Right renal pelvis (tissue), 4 donors: ENCODE measurements at places on chromosomes 16 and 17. TPM values are rescaled to one million over a fixed set of nuclear protein-coding genes. Genes with fewer than 3 reads are reported as not detected.

DNA sequence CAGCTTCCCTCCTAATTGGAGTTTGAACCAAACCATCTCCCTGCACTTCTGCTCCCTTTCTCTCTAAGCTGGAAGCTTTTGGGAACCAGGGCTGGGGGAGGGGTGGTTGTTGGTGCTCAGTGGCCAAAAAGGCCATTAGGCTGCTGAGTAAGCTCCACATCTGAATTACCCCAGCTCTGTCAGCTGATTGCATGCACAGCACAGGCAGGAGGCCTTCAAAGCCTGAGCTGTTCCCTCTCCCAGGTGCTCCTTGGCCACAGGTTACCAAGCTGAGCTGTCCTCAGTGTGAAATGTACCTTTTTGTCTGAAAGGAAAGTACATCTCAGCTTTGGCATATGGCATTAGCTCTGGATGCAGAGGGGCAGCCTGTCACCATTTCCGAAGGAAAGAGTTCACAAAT is 6.2 kb upstream of the TBKBP1 start:
- no peak for DNase-seq

- no peak for DNase-seq
Measured at GRCh38 chr16:2335286-2335895, 5.1 kb downstream of the ABCA3 start.

DNA sequence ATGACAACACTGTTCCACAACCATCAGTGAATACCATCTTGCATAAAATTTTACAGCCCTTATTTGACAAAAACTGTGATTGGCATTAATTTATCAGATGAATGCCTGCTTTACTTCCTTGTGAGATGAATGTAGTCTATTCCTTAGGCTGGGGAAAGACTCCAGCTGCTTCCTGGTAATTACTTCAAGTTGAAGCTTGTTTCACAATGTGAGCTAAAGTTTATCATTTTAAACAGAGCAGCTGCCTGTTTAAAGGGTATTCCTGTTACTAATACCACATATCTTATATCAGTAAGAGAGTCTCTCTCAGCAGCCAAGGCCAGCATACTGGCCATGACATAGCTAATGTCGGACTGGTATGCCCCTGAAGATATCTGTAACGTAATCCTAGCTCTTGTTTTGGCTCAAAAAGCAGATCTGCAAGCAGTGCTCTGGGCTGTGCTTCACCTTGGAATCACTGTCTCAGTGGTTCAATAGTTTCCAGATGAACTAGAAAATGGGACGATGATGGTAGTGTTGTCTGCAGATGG is 13.2 kb upstream of the ARL2BP start:
- DNase-seq = no peak

DNA sequence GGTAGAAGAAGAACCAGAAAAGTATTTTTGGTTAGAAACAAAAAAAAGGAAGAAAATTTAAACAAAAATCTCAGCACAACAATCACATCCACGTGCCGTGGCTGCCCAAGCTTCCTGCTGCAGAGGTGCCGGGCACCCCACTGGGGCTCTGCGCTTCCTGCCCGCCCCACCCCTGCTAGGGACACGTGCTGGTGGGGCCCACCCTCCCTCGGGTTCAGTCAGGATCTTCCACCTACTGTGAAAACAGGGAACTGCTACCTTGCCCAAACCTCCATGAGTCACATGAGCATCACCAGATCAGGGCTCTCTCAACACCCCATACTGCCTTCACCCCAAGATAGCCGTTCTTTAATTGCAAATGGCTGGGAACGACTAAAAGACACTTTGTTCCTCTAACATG is 24.4 kb upstream of the CYTH1 start:
- DNase-seq = no peak

DNA sequence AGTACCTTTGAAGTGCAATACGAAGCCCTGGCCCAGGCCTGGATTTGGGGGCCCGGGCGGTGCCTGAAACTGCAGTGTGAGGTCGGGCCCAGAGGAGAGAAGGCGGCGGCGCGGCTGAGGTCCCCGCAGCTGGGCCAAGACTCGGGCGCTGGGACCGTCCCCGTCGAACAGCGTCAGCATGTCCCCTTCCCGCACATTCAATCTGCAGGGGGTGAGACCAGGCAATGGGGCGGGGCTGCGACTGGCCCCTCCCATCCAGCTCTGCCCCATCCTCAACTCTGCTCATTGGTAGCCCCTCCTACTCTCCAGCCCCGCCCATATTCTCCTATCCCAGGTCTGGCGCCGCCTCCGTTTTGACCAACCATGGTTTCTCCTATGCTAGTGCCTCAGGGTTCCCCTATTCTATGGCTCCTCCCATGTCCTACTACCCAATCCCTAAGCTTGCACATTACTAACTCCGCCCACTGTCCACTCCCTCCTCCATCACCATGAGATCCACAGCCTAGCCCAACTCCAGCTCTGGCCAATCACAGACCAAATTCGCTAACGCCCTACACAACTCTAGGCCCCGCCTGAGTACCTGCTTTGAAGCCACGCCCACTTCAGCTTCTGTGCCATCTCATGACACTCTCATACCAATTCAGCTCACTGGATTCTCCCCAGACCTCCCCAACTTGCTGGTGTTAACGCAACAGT is 14.4 kb upstream of the CDIPT start:
- no peak for DNase-seq

DNA sequence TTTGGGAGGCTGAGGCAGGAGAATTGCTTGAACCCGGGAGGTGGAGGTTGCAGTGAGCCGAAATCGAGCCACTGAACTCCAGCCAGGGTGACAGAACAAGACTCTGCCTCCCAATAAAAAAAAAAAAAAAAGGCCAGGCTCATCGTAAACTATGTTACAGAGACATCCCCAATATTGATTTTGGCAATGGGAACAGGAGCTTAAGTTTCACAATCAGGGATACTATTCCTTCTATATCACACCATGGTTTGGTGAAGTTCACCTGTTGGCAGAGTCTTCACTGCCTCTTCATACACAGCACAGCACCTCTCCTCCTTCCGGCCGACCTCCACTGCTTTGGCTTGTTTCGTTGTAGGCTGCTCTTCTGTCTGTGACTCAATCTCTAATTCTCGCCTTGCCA is 21.2 kb downstream of the UTP6 start:
- DNase-seq = no peak

DNA sequence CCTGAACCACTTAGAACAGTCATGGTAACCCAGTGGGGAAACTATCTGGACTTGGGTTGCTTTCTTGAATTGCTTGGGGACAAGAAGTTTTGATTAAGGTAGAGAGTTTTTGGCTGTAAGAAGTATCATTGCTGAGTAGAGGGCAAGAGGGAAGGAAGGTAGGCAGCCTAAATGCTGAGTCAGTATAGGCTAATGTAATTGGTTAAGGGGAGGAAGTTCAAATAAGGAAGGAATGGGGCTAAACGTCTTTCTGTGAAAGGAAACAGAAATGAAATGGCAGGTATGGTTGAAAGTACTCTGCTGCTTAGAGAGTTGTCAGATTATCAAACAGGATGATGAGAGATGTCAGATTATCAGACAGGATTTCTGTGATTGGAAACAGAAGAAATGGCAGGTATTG is 20.3 kb downstream of the KPNB1 start:
- DNase-seq = no peak

DNA sequence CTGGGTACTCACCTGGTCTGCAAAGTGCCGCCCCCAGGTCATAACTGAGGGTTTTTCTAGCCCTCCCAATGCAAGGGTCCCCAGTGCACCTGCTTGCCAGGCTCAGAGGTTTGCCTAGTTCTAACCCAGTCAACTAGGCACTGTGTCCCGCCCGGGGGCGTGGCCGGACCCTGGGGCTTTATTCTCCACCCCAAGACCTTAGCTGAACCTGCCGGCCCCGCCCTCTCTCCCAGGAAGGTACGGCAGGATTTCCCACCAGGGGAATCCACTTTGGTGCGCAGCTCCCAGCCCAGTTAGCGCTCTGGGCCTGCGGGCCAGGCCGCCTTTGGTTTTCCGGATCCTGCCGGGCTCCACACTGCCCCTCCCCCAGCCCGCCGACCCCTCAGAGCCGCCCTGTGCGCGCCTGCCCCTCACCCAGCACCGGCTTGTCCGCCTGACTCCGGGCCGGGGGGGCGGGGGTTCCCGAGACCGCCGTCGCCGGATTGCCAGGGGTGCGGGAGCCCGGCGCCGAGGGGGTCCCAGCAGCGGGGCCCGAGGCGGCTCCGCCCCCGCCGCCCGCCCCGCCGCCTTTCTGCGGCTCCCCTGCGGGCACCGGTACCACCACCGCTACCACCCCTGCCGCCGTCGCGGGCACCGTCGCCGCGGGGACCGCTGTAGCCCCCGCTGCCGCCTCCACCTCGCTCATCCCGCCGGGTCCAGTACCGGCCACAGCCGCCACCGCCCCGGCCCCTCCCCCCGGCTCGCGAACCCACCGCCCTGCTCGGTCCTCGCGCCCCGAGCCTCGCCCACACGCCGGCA is 424 bp downstream of the YBX2 start:
- no peak for DNase-seq

GRCh38 chr16:23407436-23408127 is 45.4 kb downstream of the COG7 start:
- no peak for DNase-seq

GRCh38 chr17:2438823-2439222 is 38.0 kb upstream of the MNT start:
- no peak for DNase-seq

DNA sequence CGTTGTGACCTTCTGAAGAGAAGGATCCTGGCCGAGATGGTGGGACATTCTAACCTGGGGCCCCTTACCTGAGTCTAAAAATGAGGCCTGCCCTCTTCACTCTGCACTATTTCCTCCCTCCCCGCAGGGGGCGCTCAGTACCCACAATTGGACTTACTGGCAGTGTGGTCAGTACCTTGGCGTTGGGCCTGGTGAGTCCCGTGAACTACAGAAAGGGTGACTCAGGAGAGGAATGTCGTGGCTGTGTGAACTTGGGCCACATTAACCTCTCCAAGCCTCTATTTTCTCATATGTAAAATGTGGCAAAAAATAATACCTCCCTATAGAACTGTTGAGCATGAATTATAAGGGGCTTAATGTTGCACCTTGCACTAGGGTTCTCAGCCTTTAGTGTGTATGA is 3.9 kb downstream of the RSAD1 start:
- peak; percentile 73 for DNase-seq

GRCh38 chr17:50267074-50267841 is 7.0 kb upstream of the TMEM92 start:
- no peak for DNase-seq

DNA sequence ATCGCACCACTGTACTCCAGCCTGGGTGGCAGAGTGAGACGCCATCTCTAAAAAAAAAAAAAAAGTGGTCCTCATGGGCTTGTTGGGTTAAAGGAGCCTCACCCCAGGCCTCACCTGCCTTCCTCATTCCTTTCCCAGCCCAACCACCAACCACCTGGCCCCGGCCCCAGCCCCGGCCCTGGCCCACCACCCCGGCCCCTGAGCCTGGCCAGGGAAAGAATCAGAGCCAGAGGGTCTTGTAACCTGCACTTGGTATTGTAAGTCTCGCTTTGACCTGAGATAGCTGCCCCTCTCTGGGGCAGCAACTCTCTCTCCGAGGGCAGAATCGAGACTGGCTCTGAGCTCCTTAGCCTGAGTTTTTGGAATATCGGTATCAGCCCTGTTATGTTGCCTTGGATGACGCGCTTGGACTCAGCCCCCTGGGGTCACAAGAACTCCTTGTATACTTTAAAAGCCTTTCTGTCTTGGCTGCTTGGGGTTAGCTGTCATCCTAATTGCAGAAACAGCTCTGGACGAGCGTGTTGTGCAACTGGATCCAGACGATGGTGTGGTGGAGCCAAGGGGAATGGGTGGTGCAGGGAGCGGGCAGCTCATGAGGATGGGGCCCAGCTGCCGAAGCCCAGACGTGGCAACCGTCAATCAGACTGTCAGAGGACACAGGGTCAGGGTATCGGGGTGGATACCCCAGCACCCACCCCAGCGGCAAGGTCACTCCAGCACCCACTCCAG is 14.6 kb downstream of the SMTNL2 start:
- DNase-seq = no peak

The MYOCD gene
- 4.2 TPM for polyA plus RNA-seq
